ENCODE measurements at places on chromosomes 2 and 18.

GRCh38 chr2:71747559-71747958, 294.2 kb downstream of the DYSF start:
- peak; percentile 4 for DNase-seq

DNA sequence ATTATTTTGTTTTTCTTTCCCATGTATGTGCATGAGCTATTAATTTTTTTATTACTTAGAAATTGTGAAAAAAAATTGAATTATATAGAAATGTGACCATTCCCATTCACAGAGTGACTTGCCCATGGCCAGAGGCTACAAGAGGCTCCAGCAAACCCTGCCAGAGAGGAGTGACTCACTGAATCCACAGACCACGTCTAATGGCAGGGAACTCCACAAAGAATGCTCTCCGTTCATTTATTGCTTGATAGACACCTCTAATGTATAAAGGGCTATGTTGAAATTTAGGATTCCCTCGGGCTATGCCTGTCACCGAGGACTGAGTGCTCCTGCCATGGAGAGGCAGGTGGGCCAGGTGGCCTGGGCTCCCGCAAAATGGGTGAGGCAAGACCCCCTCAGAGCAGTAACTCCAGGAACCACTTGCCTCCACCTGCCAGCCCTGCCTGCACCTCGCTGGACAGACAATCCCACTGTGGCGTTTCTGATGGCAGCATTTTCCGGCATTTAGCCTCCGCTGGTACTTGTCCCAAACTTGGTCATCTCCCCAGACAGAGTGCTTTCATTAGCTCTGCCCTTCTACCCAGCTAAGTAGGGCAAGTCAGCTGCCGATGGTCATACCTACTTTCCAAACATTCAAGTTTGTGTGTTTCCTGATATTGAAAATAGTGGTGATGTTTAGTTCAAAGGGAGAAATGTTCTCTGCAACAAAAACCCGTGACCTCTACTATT, 200.3 kb downstream of the PRKCE start:
- DNase-seq, result no peak

DNA sequence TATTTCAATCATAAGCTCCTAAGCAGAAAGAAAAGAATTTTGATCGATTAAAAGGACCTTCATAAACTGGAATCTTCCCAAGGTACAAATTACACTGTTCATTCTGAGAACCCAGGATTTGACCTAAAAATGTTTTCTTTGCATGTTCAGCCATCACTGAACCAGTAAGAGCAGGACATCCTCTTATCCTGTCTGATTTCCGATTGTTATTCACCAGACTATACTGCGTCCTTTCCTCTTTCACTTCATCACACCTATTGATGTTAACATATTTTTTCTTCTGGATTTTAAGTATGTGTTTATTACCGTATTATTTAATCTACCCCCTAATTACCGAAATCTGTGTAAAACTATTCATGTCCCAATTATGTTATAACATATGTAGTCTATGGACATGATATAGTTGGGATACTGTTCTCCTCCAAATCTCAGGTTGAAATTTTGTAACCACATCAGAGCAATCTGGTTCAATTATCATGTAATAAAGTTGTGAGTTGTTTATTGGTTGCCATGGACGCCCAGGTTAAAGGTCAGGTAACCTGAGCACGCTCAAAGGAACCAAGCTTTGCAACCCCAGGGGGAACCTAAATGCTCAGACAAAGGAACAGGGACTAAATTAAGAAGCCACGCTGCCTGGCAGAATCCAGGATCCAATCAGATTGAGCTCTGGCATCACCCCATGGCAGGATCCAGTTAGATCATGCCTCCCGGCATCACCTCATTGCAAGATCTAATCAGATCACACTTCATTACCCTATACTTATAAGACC, 11.6 kb upstream of the TBC1D8 start:
- no peak for DNase-seq

DNA sequence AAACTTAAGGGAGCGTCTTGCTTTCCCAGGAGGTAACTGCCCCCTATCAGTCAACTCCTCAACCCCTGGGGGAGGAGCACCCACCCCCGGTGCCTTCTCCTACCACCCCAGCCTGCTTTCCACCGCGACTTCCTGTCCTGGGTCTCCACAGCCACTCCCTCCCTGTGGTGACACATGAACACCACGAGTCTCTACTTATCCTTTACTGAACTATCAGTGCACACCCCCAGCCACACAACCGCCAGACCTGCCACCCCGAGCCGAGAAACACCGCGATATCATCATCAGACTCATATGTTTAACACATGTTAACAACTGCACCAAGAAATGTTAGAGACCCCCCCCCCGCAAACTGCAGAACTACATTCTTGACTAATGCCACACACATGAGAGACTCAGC, 43.3 kb downstream of the LONRF2 start:
- DNase-seq, result no peak

DNA sequence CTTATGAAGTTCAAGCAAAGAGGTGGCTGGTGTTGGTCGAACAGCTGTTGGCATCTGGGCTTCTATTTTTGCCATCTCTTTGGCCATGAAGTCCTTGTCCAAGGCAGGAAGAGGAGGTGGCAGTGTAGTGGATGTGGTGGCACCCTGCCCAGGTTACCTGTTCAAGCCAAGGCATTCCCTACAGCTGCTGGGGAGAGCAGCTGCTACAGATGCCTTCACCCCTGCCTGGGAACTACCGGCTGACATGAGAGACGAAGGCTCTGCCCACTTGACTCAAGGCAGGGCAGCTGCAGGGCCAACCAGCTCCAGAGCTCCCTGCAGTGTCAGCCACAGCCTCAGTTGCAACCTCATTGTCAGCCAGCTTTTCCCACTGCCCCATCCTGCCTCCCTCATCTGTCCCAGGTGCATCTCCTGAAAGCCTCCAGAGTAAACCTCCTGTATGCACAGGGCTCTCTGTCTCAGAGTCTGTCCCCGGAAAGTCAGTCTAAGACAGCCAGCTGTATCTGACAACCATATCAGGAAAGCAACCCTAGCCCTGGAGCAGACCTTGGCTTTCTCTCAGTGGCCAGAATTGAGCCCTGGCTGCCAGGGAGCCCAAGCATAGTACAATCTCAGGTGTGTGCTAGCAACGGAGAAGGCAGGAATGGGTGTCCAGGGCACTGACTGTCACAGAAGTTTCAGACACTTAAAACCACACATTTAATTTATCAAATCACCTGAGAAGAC, 115.9 kb downstream of the RPIA start:
- DNase-seq, result no peak

DNA sequence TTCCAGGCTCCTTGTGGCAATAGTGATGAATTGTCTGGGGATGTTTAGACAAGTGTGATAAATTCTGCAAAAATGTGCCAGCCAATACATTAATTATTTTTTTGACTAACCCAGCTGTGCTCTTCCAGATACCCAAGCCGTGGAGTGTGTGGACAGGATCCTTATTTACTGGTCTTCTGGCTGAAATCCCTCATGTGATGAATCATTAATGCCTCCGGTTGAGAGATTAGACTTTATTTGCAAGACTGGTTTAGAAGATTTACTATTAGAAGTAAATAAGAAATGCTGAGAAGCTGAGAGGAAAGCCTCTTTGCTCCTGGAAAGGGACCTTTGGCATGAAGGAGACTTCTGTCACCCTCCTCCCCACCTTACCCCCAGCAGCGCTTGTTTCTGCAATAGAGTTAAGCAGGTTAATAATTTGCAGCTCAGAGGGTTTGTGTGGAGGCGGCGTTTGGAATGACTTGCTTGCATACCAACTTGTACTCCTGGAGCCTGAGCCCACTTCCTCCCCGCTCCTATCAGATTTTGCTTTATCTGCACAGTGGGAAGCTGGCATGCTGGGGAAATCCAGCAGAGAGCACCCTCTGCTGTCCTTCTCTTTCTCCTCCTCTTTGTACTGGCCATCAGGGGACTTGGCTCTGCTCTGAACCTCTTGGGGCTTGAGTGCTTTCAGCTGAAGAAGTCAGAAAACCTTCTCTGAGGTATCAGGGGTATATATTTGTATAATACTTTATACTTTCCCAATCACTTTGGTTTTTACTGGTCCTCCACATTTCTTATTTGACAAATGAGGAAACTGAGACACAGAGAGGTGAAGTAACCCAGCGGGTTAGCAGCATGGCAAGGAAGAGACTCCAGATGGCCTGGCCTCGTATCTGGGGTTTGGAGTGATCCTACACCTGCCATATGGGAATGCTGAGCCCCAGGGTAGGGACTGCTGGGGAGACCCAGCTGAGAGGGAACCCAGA, 16.3 kb downstream of the SLC3A1 start:
- DNase-seq, result no peak

- DNase-seq, result no peak
Observed at GRCh38 chr2:229431327-229431954, 160.4 kb upstream of the PID1 start.
